ENCODE measurements at places on chromosomes 16 and 17. TPM values are rescaled to one million over a fixed set of nuclear protein-coding genes. Genes with fewer than 3 reads are reported as not detected.

The NSF gene
- 40.1 TPM for total RNA-seq

DNA sequence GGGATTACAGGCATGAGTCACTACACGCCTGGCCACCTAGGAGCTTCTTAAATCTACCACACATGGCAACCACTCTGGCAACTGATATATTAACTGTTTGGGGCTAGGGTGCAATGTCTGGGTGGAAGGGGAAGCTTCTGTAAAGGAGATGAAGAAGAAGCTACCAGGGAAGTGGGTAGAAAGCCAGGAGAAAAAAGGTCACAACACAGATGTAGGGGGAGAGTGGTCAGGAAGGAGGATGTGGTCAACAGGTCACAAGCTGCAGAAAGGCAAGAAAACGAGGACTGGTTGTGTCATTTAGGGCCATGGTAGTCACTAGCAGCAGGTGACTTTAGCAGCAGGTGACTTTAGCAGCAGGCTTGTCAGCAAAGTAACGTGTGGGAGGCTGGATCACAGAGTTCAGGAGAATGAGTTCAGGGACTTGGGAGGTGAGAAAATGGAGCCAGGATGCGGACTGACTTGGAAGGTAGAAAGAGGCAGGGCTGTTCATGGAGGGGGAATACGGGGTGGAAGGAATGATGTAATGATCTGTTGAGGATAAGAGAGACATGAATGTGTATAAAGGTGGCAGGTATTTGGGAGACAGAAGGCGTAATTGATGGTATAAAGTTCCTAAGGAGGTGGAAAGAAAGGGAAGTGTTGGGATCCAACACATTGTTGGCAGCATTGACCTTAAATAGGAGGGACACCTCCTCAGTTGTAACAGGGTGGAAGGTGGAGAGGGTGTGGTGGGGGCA, 16.3 kb upstream of the WFIKKN2 start:
- no peak for DNase-seq

DNA sequence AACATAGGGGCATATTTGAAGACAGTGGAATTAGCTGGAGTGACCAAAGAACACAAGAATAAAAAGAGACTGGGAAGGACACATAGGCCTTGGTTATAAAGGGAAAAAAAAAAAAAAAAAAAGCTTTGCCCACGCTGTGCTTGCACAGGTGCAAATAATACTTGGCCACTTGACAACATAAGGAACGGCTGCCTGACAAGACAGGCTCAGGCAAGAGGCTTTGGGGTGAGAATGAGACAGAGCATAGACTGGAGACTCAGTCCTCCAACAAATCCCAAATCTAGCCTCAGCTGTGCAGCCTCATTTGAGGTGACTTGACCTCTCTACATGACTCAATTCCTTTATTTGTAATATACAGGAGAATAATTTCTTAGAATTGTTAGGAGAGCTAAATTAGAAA, 332.8 kb upstream of the DYNLRB2 start:
- no peak for DNase-seq

DNA sequence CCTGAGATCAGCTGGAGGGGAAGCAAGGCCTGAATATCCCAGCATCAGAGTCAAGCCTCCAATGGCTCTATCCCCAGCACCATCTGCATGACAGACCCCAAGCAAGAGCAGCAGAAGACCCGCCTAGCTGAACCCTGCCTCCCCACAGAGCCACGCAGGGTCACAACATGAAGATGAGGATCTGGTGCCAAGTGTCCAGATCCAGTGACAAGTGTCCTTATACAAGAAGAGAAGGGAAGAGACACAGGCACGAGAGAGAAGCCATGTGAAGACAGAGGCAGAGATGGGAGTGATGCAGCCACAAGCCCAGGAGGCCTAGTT, 28.9 kb downstream of the TNFRSF13B start:
- DNase-seq, result no peak

The TMEM114 gene
- total RNA-seq, result not detected

All from uterus (tissue), 4 donors.